ENCODE measurements at places on chromosomes 11 and 22.

GRCh38 chr11:22668005-22668796 lies 1.8 kb downstream of the GAS2 start:
- no peak for DNase-seq

DNA sequence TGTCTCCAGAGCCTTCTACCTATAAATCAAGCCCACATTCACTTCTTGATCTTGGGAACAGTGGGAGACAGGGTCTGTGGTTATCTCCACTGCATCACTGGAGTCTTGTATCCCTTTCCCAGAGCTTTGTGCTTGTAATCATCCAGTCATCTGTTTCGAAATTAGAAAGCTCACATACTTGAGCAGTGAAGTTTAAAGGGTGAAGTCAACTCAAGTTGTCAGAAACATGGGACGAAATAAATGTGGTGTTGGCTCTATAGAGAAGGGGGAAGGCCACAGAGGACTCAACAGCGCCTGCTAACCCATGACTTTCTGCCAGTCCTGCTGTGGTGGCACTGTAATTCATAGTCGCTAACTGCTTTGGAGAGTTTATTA lies 197.5 kb downstream of the DBX1 start:
- DNase-seq = no peak

- DNase-seq = no peak
Measured at GRCh38 chr22:17675584-17675983, 37.0 kb downstream of the BCL2L13 start.

GRCh38 chr11:69471729-69472540 lies 9.5 kb upstream of the LINC01488 start:
- DNase-seq = no peak

DNA sequence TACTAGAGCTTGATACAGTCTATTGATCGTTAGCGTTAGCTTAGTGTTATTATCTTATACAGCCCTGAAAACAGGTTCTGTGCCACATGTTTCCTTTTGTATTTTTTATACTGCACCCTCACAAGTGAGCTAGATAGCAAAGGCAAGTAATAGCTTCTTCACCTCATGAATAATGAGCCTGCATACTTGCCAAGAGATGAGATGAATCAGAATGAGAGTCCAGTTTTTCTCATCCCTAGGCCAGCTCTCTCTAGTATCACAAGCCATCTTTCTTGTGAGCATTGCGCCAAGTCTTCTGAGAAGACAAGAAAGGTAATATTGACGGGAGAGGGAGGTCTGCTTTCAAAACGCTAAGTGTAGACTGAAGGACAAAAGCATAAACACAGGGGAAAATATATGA lies 8.7 kb upstream of the CARD18 start:
- DNase-seq = no peak

DNA sequence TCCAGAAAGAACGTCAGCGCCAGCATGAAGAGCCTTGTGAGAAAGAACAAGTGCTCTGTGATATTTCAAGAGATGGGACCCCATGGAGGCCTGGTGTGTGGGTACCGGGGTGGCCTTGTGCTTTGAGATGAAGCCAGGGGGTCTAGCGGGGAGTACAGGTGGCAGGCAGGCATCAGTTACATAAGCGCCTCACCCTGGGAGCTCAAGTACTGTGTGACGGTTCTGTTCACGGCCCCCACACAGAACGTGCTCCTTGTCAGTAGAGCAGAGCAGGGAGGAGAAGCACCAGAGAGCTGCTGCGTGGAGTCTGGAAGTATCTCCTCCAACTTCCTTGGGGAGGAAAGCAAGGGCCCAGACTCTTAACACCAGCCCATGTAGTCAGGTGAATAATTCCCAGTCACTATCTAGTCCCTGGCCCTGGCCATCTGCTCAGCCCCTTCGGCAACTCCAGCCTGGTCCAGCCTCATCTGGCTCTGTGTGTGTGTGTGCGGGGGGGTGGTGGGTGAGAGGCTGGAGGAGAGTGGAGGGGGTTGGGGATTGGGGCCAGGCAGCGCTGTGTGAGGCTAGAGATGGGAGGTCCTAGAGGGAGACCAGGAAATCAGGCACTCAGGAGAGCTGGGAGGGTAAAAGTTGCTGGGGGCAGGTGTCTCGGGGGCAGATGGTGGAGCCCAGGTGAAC lies 32.4 kb downstream of the MCM5 start:
- no peak for DNase-seq

GRCh38 chr11:907668-908067 lies 2.9 kb downstream of the CHID1 start:
- DNase-seq = no peak

GRCh38 chr22:33242078-33242477 lies 183.9 kb upstream of the SYN3 start:
- DNase-seq = no peak

DNA sequence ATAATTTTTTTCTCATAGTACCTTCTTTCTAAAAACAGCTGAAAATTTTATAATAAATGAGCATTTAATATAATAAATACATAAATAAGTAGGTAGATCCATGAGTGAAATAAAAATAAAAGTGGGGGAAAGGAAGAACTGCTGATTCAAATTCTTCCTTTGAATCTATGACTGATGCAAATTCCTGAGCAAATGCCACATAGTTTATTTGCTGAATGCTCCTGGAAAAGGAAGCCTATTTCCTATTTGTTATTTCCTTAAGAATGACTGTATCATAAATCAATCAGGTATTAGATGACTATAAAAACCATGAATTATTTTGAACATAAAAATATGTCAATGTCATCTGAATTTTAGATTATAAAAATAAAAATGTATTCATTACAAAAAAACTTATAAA lies 16.6 kb downstream of the BTBD10 start:
- DNase-seq = no peak

DNA sequence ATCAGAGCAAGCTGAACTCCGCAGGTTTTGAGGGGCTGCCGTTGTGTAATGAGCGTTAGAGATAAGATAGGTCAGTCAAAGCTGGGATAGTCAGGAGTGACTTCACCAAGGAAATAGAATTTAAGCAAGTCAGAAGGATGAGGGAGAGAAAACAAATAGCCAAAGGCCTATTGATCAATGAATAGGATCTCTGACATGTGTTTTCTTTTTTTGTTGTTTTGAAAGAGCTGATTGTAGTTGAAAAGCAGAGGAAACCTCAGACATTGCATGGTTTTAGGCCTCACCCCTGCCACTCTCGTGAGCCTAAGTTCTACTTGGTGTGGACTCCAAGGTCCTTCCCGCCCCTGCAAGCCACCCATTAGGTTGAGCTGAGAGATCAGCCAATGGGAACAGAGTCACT lies 3.2 kb downstream of the EIF3L start:
- DNase-seq = no peak

DNA sequence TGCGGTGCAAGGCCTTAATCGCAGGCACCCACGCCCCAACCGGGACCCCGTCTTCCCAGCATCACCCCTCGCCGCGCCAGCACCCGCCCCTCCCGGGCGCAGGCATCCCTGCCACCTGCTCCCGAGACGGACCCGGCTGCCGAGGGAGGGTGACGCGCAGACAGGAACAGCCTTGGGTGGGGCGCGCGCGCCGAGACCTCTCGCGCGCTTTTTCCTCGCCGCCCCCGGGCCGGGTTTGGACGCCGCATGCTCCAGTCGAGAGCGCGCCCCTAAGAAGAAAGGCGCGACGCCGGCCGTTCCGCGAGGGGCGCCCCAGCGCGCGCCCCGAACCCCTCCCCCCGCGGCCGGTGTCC lies 504 bp downstream of the CFL1 start:
- DNase-seq = no peak

DNA sequence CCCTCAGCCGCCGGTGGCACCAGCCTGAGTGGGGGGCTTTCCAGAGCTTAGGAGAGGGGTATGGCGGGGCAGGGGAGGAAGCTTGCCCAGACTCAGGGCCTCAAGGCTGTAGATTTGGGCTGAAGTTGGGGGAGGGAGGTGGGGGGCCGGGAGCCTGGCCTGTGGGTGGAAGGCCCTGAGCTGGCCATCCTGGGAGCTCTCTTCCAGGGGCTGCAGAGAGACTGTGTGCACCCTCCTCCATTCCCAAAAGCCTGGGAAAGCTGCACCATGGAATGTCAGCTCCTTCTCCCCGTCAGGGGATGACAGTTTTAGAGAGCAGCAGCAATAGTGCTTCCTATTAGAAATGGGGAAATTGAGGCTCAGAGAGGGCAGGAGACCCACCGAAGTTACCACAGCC lies 1.0 kb downstream of the SYT12 start:
- no peak for DNase-seq

DNA sequence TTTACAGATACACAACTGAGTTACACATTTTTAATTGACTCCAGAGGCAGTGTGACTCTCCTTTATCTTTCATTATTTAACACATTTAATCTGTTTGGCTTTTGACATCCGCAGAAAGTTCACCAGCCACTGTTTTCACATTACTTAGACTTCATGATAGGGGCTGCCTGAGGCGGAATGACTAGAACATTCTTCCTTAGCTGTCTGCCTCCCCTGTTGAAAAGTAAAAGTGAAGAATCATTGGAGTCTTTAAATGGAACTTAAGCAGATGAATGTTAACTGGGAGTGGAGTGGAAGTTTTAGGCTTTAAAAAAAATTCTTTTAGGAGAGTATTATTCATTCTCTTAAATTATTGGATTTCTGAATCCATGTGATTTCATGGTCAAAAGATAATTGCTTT lies 229.2 kb upstream of the MTNR1B start:
- DNase-seq = no peak

DNA sequence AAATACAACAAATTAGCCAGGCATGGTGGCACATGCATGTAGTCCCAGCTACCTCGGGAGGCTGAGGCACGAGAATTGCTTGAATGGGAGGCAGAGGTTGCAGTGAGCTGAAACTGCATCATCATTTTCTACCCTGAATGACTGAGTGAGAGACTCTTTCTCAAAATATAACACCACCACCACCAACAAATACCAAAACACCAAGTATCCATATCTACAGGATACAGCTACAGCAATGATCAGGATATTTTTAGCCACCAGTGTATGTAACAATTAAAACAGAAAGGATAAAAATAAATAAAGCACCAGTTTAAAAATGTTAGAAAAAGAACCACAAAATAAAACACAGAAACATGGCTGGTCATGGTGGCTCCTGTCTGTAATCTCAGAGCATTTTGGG lies 13.2 kb downstream of the A4GALT start:
- DNase-seq = no peak

DNA sequence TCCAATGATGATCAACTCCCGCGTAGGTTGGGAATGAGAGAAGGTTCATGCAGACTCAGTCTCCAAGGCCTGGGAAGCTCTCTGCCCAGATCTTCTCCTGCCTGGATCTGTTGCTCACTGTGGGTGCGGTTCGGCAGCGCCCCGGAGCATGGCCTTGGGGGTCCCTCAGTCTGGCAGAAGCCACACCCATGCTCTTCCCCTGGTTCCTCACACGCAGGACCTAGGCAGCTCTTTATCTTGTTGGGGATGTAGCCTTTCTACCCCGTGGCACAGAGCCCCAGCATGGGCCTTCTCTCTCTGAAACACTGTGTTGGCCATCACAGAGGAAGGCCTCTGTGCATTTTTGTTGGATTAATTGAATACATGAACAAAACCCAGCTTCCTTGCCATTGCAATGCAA lies 1461.6 kb downstream of the BRD1 start:
- no peak for DNase-seq

GRCh38 chr11:10158461-10158860 lies 135.6 kb downstream of the SBF2 start:
- DNase-seq = no peak

DNA sequence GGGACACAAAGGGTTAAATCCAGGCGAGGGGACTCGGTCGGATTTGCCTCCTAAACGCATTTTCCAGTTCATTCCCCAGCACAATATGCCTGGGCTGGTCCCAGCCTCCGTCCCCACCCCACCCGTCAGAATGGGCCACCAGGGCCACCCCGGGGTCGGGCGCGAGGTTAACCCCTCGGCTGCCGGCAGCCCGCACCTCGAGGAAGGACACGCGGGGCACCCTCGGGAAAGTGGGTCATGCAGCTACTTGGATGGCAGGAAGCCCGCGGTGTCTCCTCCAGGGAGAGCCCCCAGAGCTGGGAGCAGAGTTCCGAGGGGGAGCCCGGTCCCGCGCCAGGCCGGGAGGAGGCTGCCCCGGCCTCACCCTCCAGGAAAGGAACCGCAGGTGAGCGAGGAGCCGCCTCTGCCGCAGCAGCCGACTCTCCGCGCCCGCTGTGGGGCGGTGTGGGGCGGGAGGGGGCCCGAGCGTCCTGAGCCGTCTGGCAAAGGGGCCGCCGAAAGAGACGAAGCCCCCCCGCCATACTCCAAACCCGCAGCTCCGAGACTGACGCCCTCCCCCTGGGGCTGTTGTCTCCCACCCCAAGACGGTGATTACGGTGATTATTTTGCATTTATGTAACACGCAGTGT lies 1.4 kb downstream of the NECTIN1 start:
- no peak for DNase-seq

GRCh38 chr11:117319214-117319840 lies 3.3 kb upstream of the BACE1 start:
- no peak for DNase-seq

- DNase-seq = no peak
Measured at GRCh38 chr11:34669458-34669857, 48.6 kb downstream of the EHF start.

GRCh38 chr11:125569915-125570621 lies 791 bp downstream of the EI24 start:
- no peak for DNase-seq

DNA sequence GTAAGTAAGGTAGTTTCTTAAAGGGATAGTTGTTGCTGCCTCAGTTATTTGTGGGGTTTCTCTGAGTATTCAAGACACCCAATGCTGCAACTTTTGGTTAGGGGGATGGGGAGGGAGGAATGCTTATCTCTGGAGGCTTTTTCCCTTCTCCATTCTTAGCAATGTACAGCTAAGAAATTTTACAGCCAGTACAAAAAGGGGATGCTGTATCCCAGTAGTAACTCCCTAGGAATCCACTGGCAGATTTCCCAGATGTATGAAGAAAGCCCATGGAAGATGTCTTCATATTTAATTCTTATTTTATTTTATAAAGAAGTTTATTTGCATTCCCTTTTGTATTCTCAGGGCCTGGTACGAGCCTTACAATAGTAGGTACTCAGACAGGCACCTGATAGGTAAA lies 154.8 kb downstream of the ENTHD1 start:
- no peak for DNase-seq

DNA sequence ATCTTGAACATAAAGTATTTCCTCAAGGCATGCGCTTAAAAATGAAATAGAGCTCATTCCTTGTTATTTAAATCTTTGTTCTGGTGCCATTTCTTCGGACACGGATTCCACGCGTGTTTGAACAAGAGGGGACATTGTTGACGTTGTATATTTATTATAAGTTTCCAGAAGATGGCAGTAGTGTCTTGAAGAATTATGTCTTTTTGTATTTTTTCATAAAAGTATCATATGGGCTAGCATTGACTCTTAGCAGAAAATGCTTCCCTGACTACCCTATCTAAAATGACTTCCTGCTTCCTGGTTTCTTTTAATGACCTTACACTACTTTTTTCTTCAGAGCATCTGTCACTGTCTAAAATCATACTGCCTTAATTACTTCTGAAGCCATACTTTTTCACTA lies 20.4 kb downstream of the BIRC2 start:
- no peak for DNase-seq

GRCh38 chr11:9759519-9760192 lies 95.8 kb downstream of the SWAP70 start:
- peak; percentile 60 for DNase-seq

GRCh38 chr11:111047374-111047773 lies 198.2 kb upstream of the POU2AF2 start:
- DNase-seq = no peak

- no peak for DNase-seq
Measured at GRCh38 chr11:123069908-123070821, 8.2 kb upstream of the HSPA8 start.
